ENCODE measurements at places on chromosomes 7 and 10.

DNA sequence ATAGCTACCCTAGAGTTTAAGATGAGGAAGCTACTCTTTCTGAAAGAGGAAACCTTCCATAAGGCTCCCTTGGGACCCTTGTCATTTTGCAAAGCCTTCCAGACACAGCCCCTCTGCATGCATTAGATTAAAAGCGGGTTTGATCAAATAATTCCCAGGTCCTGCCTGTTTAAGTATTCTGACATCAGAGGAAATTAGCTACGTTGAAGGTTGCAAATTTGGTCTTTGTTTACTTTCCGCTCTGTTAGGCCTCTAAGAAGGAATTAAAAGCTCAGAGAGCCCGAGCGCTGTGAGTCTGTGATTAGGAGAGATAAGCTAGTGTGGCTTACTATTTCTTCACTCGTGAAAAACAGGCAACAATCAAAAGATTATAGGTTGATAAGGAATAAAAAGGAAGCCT, 1.4 kb upstream of the THSD7A start:
- no peak for DNase-seq

DNA sequence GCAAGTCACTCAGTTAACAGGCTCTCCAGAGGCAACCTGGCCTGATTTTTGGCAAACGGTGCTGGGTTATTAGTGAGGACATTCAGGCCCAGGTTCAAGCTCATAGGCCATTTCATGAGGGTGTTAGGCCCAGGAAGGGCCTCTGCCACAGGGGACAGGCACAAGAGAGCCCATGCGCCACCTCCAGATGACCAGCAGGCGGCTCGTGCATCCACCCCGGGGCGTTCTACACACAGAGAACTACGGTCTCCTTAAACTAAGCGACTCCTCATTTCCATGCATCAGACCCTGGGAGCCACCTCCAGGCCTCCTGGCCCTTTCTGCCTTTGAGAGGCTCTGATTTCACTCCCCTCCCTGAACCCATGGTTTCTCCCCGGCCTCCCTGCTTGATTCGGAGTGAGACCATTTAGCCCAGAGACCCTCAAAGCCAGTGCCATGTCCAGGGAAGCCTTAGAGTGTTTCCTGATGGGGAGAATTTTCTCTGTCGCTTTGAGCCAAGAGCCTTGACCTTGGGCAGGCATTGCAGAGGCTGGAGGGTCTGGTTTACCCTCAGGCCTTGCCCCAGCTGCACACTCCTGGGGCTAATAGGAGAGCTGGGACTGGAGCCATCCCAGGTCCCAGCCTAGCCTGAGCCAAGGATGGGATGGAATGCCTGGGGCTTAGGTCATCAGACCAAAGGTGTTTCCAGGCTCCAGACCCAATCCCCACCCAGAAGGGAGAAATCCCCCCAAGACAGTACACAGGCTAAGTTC, 188.0 kb downstream of the GRID1 start:
- peak; percentile 32 for DNase-seq

GRCh38 chr10:129579228-129579627, 112.2 kb downstream of the MGMT start:
- DNase-seq = no peak

DNA sequence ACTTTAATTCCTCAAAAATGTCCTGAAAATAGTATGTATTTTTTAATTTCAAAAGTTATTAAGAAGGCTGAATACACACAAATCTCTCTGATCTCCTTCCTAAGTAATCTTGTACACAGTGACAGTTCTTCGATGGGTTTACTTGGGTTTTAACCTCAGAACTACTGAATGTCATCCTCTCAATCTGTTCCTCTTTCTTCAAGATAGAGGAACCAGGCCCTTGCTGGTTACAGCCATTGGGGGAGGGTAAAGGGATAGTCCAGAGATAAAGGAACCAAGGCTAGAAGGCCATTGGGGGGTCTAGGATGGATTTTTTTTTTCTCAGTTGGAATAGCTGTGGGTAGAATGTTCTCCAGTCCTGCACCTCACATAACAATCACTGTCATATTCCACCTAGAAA, 224.9 kb downstream of the SKIDA1 start:
- no peak for DNase-seq

DNA sequence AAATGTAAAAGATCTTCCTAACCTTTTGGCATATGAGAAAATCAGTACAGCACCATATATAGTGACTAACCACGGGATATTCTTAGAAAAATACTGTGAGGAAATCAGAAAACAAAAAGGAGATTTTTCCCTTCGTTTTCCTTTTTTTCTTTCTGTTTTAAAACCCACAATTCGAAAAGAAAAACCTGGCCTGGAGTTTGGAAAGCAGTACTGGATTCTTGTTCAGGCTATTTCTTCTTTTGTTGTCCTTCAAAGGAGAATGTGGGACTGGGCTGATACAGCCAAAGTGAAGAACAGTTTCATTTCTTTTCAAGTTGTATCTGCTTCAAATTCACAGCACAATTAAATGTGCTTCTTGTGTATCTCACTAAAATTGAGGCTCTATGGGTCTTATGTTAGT, 156.8 kb upstream of the PHYHIPL start:
- DNase-seq = peak; percentile 16
